Hematopoietic multipotent progenitor cell (in vitro differentiated cells): ENCODE measurements at places on chromosomes 11 and 22. TPM values are rescaled to one million over a fixed set of nuclear protein-coding genes. Genes with fewer than 3 reads are reported as not detected.

Gene MS4A7
- 3.8 TPM for total RNA-seq

Gene PKDREJ
- total RNA-seq, result under 0.01 TPM

Gene MB
- total RNA-seq, result not detected

Gene GPHA2
- not detected for total RNA-seq

Gene OR8G1
- total RNA-seq, result under 0.01 TPM

Gene SLC25A18
- not detected for total RNA-seq

Gene TNNT3
- 3.2 TPM for total RNA-seq

DNA sequence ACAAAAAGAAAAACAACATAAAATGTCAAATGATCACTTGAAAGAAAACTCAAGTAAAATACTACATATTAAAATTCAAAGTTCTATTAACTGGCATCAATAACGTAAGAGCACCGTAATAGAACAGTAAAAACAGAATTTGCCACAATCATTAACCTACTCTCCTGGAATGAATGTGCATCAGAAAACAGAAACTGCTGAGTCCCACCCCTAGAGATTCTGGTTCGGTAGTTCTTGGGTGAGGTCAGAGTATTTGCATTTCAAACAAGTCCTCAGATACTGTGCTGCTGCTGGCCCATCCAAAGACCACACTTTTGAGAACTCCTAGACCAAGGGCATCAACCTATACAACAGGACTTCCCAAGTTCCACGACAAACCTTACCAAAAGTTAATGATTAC, 23.5 kb downstream of the PITPNB start:
- no peak for DNase-seq

- DNase-seq, result no peak
These were observed 29.9 kb downstream of the GLB1L2 start for GRCh38 chr11:134361661-134362060.

DNA sequence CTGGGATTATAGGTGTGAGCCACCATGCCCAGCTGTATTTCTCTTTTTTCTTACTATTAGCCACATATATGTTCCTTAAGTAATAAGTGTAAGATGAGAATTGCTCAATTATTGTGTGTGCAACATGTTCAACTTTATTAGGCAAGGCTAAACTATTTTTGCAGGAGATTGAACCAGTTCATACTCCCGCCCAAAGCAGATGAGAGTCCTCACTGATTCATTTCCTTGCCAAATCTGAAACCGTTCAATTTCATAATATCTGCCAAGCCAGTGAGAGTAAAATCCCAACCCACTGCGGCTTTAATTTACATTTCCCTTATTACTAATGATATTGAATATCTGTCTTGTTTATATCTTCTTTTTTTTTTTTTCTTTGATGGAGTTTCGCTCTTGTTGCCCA, 48.4 kb downstream of the KCNJ4 start:
- no peak for DNase-seq

- DNase-seq, result no peak
These were observed 108.8 kb upstream of the CADM1 start for GRCh38 chr11:115613004-115613403.

DNA sequence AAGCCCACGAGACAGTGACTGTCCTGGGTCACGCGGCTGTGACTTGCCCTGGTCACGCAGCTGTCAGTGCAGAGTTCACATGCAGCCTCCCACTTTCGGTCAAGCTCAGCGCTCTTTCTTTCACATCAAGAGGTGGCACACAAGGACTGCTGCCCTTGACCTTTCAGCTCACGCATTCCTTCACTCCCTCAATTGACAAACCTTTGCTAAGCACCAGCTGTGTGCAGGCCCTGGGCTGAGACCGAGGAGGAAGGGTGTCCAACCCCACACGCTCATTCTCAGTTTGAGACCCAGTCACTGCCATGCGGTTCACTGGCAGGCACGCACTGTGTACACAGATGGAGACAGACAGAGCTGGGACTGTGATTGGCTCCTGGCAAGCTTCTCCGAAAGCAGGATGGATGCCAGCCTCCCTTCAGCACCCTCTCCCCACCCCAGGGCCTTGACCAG, 70.3 kb downstream of the SCUBE1 start:
- no peak for DNase-seq
